CD8-positive, alpha-beta memory T cell (primary cell): ENCODE measurements at places on chromosomes 1 and 21. TPM values are rescaled to one million over a fixed set of nuclear protein-coding genes. Genes with fewer than 3 reads are reported as not detected.

Gene NAXE
- total RNA-seq: 63.0 TPM

DNA sequence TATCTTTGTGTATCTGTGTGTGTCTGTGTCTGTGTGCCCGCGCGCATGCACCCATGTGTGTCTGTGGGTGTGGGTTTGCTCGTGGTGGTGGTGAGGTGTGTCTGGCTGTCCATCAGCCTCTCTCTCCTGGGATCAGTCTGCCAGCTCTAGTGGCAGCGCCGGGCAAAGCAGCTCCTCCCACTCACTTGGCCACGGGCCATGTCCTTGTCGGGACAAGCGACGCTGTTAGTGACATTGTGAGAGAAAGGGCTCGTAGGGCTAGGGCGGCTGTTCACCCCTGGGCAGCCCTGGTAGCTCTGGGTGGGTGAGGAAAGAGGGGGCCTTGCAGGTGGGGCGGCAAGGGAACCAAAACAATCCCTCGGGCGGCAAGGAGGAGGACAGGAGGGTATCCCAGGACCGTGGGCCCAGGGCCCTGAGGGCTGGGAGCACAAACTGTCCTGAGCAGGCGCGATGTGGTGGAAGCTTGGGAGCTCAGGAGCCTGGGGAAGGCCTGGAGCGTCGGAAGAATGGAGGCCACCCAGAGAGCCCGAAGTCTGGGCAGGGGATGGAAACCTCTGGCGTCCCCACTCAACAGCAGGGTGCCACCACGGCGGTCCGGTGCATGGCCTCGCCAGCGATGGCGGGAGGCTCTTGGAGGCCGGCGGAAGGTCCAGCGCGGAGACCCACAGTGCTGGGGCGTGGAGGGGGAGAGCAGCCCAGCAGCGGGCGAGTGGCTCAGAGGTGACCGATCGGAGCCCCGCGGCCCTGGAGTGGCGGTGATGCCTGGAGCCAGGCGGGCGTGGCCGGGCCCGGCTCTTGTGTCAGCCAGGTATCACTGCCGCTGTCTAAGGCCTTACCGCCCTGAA is 140.5 kb downstream of the LIPI start:
- DNase-seq: no peak

- no peak for DNase-seq
Observed at GRCh38 chr1:71490432-71490831, 409.6 kb upstream of the ZRANB2 start.

Gene ZNF691
- 10.8 TPM for total RNA-seq

Gene STXBP3
- 43.3 TPM for total RNA-seq

GRCh38 chr1:154824179-154825000 is 45.7 kb downstream of the KCNN3 start:
- no peak for DNase-seq

- DNase-seq: no peak
Observed at GRCh38 chr1:41353744-41354143, 7.5 kb upstream of the FOXO6 start.
